ENCODE measurements at places on chromosomes 2 and 18.

GRCh38 chr2:107276034-107276433, 390.1 kb upstream of the ST6GAL2 start:
- DNase-seq, result no peak

GRCh38 chr2:167646557-167646956, 600.8 kb downstream of the STK39 start:
- no peak for DNase-seq

- DNase-seq, result no peak
These were observed 3.2 kb downstream of the SERPINB13 start for GRCh38 chr18:63590373-63590772.

GRCh38 chr18:35610089-35610488, 28.5 kb downstream of the GALNT1 start:
- DNase-seq, result no peak

- no peak for DNase-seq
These were observed 3.0 kb downstream of the CALCRL start for GRCh38 chr2:187445051-187445450.

DNA sequence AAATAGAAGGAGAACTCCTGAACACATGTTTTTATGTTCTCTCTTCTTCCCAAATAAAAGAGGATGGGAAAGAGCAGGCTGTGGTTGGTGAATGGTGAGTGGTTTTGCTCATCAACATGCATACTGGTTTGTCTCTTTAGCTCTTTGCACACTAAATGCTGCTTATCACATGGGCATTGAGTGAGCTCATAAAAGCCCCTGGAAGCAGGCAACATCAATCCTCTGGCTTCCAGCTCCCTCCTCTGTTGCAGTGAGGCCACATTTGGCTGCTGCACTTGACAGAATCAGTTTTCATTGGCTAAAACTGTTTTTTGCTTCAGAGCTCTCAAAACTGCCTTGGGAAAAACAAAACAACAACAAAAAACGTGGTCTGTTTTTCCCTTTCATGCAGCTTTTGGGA, 1308.2 kb upstream of the NRXN1 start:
- DNase-seq, result no peak

DNA sequence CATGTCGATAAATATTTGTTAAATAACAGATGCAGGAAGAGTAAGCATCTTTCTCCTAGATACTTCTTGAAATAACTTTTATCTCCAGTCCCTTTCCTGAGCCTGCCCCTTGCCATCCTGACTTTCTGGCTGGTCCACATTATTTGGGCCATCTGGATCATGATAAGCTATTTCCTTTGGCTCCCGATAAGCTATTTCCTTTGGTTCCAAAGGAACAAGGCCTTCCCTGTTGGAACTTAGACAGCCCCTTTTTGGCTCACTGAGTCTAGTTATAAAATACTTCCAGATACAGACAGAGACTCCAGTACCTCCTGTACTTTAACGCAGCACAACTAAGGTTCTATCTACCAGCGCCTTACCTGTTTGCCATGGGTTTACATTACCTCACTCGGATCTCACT, 205.3 kb upstream of the CCDC150 start:
- DNase-seq, result no peak

- DNase-seq, result no peak
These were observed 34.7 kb downstream of the TTR start for GRCh38 chr18:31626409-31626808.

DNA sequence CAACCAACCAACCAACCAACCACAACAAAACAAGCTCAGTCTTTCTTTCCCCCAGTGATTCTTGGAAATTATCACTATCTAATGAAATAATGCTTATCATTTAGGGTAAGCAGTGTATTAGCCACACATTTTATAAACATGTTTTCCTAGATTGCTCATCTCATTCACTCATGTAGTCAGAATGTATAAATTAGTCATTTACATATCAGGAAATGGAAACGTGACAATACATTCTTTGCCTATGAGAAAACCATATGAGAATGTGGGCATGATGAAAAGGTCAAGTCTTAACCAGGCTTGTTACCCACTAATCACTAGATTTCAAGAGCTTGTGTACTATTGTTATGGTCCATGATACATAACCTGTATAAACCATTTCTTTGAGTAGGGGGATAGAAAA, 1583.4 kb upstream of the PIK3C3 start:
- no peak for DNase-seq

GRCh38 chr2:153871231-153872221, at the start of gene GALNT13:
Gene GALNT13, plus strand, starts transcription at chr2:153871922.
- no peak for DNase-seq

- no peak for DNase-seq
These were observed 48.2 kb downstream of the COL4A4 start for GRCh38 chr2:227115761-227116160.

DNA sequence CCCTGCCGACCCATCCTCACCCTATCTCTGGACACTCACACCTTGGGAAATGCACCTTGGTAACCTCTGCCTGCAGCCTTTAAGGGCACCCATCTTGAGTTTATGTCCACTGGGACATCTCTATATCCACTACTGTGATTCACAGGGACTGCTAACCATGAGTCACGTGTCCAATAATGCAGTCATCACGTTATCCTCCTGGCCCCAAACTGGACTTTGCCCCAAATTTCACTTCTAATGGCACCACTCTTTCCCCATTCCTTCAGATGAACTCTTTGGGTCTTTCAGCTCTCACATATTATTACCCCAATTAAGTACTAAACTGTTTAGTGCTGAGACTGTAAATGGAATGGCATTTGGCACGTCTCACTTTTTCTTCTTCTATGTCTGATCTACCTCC, 71.2 kb upstream of the TMEM200C start:
- no peak for DNase-seq

GRCh38 chr2:224882291-224883171, 159.7 kb downstream of the DOCK10 start:
- DNase-seq, result no peak

DNA sequence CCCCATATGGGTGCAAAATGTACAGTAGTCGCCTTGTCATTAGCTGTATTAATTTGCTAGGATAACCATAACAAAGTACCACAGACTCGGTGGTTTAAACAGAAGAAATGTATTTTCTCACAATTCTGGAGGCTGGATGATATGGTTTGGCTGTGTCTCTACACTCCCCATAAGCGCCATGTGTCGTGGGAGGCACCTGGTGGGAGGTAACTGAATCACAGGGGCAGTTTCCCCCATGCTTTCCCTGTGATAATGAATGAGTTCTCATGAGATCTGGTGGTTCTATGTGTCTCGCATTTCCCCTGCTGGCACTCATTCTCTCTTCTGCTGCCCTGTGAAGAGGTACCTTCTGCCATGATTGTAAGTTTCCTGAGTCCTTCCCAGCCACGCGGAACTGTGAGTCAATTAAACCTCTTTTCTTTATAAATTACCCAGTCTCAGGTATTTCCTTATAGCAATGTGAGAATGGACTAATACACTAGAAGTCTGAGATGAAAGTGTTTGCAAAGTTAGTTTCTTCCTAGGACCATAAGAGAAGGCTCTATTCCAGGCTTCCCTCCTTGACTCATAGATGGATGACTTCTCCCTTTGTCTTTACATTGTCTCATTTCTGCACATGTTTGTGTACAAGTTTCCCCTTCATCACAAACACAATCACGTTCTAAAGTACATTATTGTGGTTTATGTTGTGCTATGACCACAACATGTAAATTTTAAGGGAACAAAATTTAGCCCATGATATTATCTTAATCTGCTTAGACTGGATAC, 1442.6 kb downstream of the SUCLG1 start:
- DNase-seq, result no peak

DNA sequence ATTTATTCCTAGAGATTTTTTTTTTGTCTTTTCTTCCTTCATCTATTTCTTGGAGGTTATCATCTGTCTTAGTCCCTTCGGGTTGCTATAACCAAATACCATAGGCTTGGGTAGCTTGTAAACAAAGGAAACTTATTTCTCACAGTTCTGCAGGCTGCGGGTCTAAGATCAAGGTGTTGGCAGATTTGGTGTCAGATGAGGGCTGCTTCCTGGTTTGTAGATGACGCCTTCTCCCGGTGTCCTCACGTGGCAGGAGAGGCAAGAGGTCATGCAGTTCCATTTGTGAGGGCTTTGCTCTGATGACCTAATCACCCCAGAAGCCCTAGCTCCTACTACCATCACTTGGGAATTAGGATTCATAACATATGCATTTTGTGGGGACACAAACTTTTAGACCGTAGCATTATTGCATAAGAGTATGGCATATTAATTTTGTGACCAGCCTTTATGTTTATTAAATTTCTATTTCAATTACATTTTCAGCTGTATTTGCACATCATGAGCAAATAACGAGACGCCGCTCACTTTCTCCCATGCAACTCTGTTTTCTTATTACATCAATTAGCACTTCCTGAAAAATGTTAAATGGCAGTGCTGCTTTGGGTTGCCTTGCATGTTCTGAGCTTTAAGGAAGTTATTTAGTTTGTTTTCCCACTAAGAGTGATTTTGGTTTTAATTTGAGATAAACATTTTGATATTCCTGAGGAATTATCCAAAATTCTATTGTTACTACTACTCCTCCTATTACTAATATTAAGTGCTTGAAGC, 246.4 kb upstream of the HDAC4 start:
- DNase-seq, result no peak

GRCh38 chr2:29643196-29643595, 278.2 kb downstream of the ALK start:
- no peak for DNase-seq

DNA sequence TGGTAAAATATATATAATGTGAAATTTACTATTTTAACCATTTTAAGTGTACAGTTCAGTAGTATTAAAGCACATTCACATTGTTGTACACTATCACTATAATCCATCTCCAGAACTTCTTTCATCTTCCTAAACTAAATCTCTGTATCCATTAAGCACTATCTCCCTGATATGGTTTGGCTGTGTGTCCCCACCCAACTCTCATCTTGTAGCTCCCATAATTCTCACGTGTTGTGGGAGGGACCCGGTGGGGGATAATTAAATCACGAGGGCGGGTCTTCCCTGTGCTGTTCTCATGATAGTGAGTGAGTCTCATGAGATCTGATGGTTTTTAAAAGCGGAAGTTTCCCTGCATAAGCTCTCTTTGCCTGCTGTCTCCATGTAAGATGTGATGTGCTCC, 178.9 kb upstream of the NABP1 start:
- no peak for DNase-seq

- DNase-seq, result no peak
These were observed 296.8 kb upstream of the KYNU start for GRCh38 chr2:142580691-142581090.

DNA sequence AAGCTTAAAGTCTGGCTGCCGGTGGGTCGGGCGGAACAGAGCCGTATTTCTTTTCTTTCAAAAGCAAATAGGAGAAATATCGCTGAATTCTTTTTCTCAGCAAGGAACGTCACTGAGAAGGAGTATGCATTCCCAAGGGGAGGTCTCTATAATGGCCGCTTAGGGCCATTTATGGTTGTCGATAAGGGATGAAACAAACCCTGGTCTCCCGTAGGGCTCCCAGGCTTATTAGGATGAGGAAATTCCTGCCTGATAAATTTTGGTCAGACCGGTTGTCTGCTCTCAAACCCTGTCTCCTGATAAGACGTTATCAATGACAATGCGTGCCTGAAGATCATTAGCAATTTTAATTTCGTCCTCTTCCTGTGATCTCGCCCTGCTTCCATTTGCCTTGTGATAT, 227.7 kb upstream of the ZEB2 start:
- no peak for DNase-seq

DNA sequence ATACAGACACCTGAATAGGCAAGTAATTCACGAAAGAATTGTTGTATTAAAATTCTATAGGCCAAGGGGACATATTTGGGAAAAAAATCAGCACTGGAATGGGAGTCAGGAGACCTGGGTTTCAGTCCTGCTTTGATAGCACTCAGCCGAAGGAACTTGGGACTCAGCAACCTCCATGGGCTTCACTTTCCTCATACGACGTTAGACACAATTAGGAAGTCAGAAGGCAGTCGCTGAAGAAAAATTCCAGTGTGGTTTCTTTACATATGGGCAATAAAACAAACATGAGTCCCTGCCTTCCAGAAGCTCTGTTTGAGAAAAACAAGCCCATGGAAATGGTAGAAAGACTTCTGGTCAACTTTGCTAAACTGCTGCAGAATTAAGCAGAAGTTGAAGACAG, 15.1 kb upstream of the CYRIA start:
- DNase-seq, result no peak

DNA sequence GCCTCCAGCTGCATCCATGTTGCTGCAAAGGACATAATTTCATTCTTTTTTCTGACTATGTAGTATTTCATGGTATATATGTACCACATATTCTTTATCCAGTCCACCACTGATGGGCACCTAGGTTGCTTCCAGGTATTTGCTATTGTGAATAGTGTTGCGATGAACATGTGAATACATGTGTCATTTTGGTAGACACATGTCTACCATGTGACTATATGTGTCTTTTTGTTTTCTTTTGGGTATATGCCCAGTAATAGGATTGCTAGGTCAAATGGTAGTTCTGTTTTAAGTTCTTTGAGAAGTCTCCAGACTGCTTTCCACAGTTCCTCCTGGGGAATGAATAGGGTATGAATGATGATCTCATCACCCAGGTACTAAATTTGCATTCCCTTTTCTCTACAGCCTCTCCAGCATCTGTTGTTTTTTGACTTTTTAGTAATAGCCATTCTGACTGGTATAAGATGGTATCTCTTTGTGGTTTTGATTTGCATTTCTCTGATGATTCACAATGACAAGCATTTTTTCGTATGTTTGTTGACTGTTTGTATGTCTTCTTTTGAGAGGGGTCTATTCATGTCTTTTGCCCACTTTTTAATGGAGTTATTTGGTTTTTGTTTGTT, 35.6 kb upstream of the FEZ2 start:
- no peak for DNase-seq

DNA sequence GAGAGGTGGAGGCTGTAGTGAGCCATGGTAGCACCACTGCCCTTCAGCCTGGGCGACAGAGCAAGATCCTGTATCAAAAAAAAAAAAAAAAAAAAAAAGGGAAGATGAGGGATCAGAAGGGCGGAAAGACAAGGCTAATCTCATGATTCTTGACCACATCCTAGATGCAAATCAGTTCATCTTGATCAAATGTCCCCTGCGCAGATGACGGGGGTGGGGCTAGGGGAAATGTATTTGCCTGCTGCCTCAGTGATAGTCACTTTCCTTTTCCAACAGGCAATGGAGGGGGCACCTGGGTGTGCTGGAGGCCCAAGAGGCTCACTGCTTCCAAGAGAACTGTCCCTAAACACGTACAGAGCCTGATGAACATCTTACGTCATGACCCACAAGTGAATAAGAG, 3.7 kb upstream of the EMILIN2 start:
- DNase-seq, result no peak

DNA sequence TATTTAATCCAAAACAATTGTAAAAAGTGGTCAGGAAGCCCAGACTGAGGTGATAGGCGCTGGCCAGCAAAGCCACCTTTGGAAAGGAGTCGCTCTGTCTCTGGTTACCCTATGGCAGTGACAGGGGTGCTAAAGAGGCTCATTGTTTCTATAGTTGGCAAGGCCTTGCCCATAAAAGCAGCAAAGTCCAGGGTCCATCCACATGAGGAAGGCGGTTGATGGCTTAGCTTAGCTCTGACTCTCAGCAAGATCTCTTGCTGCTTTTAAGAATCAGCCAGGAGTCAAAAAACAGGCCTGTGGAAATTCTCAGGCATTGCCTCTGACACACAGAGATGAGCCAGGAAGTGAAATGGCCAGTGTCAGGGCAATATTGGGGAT, 57.8 kb upstream of the CYP26B1 start:
- DNase-seq, result no peak

Measured in stimulated activated CD8-positive, alpha-beta memory T cell treated with anti-CD3 and anti-CD28 coated beads, Interleukin-12 subunit alpha, Interleukin-12 subunit beta, amount 100 ng/mL, for 1 hour (primary cell).